ENCODE measurements at places on chromosomes 12 and 14.

DNA sequence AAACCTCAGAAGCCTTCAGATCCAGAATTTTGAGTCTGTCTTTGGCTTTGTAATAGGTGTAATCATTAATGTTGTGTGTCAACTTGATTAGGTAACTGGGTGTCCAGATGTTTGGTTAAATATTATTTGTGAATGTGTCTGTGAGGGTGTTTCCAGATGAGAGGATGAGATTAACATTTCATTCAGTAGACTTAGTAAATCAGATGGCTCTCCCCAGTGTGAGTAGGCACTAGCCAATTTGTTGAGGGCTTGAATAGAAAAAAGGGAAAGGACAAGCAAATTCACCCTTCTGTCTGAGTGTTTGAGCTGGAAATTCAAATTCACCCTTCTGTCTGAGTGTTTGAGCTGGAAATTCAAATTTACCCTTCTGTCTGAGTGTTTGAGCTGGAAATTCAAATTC lies 932.2 kb downstream of the SLC6A15 start:
- DNase-seq, result no peak

DNA sequence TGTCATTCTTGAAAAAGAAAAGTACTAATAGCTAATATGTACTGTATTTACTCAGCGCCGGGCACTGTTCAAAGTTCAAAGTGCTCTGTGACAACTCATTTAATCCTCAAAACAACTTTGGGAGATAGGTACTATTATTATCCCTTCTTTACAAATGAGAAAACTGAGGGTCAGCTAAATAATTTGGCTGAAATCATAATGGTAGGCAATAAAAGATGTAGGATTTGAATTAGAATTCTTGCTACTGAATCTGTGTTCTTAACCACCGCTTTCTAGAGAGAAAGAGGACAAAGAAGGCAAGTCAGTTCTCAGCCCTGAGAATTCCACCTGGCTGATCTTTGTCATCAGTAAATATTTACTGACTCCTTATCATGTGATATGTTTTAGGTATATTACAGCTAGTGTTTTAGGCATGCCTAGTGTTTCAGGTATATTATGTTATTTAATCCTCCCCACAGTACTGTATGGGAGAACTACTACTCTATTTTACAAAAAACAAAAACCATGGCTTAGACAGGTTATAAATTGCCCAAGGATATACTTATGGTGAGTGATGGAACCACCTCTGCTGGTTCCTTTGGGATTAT lies 205.7 kb upstream of the GZMB start:
- DNase-seq, result no peak

DNA sequence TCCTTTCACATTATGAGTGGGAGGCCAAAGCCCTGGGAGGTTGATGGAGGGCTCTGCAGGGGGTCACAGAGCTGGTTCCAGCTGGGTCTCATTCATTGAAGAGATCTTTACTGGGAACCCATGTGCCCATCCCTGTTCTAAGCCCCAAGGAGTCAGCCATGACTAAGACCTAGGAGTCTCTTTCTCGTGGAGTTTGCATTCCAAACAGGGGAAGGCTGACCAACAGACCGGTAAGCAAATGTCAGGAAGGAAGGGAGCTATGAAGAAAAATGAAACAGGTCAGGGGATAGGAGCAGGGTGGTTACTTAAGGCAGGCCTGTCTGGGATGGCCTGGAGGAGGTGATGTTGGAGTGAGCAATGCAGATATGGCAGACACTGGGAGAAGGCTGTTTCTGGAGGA lies 31.5 kb downstream of the SYNDIG1L start:
- no peak for DNase-seq

GRCh38 chr12:44235674-44236073 lies 399.8 kb downstream of the TMEM117 start:
- DNase-seq, result no peak

DNA sequence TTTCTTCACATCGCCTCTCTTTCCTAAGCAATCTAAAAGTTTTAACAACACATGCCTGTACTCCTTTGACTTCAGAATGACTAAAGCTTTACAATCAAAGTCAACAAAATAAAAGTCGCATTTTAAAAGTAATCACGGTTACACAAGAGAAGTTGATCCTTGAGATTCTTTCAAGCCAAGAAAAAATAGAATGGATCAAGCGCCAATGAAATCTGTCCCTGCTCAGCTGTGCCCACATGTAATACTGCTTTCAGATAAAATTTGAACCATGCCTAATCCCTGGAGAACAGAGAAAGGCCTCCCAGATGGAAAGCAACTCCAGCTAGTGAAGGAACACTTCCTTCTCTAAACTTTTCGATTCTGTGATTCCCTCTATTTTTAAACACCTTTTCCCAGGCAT lies 113.1 kb downstream of the FBXL14 start:
- DNase-seq, result no peak

GRCh38 chr12:65885312-65885711 lies 61.0 kb downstream of the HMGA2 start:
- no peak for DNase-seq

GRCh38 chr12:75944905-75945432 lies 86.6 kb downstream of the PHLDA1 start:
- no peak for DNase-seq

GRCh38 chr12:7302266-7302986 lies 1.4 kb upstream of the ACSM4 start:
- DNase-seq, result no peak

- no peak for DNase-seq
Measured at GRCh38 chr12:69642531-69642930, 31.8 kb upstream of the LRRC10 start.

- no peak for DNase-seq
Measured at GRCh38 chr14:20745571-20746358, at the start of gene EDDM3A. Gene EDDM3A, plus strand, starts transcription at chr14:20745887. Its CDS starts 1,694 bp downstream, at chr14:20747581.

DNA sequence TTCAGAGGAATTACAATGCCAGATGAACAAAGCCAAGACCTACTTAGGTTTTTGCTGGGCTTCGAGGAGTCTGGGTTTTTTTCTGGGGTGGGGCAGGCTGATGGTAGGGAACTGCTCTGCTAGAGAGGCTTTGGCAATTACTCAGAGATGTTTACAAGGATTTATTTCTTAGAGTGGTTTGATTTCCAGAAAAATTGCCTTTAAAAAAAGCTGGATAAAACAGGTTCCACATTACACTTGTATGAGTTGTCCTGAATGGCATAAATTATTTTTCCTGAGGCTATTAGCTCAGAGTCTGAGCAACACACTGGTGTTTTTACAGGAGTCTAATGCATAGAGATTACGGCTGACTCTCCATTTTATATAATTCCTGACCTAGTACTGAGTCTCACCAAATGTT lies 118.5 kb upstream of the FRMD6 start:
- DNase-seq, result no peak

GRCh38 chr12:117328556-117329100 lies 32.8 kb downstream of the NOS1 start:
- no peak for DNase-seq

DNA sequence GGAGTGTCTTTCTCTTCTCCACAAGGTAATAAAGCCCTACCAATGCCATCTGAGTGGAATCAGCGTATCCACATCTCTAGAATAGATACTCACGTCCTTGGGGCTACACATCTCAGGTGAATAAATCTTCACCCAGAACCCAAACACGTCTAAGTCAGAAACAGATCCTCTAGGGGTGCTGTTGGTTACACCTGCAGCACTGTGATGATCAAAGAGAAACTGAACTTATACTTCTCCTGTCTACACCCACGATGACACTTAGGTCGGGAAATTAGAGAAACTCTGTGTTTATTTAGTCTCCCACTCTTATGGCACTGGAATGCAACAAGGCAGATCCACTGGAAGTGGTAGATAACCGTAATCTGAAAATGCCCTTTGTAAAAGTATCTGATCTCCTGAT lies 46.2 kb downstream of the WIF1 start:
- DNase-seq, result no peak

- DNase-seq, result no peak
Measured at GRCh38 chr12:3700861-3701260, 52.0 kb downstream of the CRACR2A start.

DNA sequence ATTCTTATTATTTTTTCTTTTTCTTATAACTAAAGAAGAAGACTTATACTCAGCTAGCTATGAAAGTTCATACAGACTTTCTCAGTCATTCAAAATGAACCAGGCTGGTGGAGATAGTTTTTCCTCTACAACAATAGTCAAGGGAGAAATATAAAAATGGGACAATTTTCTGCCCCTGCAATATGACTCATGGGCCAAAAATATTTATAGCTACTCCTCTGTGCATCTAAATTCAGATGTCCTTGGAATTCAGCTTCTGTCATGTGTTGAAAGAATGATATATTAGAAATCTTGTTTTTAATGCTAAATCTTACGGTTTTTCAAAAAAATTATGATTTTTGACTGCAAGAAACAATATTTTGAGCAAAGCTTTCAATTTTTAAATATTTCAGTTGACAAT lies 237.2 kb upstream of the SYT10 start:
- DNase-seq, result no peak

GRCh38 chr14:22865424-22866405 lies 5.8 kb upstream of the LRP10 start:
- no peak for DNase-seq

DNA sequence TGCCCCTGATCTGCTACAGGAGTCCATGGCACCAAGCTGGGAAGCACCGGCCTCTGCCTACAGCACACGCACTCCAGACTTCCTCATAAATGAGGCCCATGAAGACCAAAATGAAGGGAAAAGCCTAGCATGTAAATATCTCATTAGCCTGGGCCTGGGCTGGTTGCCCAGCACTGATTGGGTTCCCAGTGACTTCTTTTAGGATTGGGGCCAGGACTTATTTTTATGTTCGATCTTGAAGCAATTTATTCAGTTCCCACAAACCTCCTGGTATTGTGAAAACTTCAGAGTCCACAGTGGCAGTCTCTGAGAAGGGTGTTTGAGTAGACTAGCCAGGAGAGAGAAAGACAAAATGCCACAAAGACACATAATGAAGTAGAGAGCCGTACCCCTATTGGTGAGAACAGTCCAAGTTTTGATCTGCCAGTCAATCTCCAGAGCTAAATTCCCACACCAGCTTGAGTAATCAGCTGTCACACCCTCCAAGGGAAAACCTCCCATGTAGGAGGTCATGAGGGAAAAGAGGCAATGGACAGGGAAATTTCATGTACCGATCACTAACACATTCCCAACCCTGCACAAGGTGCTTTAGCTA lies 78.2 kb downstream of the PHLDA1 start:
- DNase-seq, result no peak

DNA sequence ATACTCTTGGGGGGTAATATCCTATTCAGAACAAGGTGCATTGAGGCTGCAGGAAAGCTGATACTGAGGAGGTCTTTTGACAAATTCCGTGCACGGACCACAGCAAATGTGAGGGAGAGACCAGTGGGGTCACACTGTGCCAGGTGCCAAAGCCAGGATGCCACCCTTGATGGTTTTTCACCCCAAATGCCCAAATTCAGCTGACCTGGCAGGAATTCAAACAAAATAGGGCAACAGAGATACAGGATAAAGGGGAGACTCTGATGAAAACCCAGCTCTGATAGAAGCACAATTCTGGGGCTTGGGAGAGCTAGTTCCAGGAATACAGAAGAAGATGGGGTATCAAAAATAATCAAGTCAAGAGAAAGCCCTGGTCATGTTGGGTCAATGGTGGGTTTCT lies 55.3 kb downstream of the SLC8A3 start:
- DNase-seq, result no peak

DNA sequence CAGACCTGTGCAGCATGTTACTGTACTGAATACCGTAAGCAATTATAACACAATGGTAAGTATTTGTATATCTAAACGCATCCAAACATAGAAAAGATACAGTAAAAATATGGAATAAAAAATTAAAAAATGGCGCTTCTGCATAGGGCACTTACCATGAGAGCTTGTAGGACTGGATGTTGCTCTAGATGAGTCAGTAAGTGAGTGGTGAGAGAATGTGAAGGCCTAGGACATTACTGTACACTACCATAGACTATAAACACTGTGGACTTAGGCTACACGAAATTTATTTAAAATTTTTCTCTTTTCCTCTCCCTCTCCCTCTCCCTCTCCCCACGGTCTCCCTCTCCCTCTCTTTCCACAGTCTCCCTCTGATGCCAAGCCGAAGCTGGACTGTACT lies 194.5 kb upstream of the CDKN3 start:
- DNase-seq, result no peak

Data from ecto neural progenitor cell (in vitro differentiated cells).